Dermis microvascular lymphatic vessel endothelial cell (primary cell): ENCODE measurements at places on chromosomes 7 and 10.

GRCh38 chr7:36736090-36736898, 12.0 kb upstream of the AOAH start:
- no peak for DNase-seq

- no peak for DNase-seq
Measured at GRCh38 chr10:71818674-71819260, 32.3 kb downstream of the PSAP start.

- DNase-seq: peak; percentile 23
Measured at GRCh38 chr10:77620731-77621130, 16.9 kb downstream of the KCNMA1 start.

- no peak for DNase-seq
Measured at GRCh38 chr10:133475425-133475734, 21.6 kb downstream of the SCART1 start.

- DNase-seq: no peak
Measured at GRCh38 chr7:112267944-112268691, 61.6 kb downstream of the ZNF277 start.

- no peak for DNase-seq
Measured at GRCh38 chr7:95433952-95434556, 774 bp downstream of the PON2 start.

DNA sequence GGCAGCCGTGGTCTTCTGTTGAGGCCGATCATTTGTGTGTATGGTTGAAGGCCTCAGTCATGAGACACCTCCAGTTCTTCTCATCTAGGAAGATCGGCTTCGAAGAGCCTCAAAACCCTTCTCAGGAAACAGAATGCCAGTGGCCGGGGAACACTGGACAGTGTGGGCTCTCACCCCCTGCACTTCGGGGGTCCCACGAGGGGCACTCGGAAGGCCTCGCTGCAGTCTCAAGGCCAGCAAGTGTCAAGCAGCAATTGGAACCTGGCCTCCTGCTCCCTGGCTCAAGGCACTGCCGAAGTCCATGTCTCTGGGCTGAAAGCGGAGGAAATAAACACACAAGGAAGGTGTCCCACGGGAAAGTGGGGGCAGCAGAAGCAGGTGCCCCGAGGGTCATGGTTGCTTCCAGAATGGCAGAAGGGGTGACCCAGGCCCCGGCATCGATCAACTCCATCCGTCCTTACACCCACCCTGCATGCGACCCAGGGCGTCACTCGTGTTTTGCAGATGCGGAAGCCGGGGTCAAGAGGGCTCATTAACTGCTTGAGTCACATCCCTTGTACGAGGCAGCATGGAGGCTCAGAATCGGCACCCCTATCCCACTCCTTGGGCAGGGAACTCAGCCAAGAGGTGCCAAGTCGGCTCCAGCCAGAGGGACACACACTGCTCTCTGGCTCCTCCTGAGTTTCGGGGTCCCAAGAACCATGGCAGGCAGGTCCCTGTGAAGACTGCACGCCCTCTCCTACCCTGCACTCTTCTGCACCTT, 231.3 kb upstream of the SHH start:
- DNase-seq: no peak

DNA sequence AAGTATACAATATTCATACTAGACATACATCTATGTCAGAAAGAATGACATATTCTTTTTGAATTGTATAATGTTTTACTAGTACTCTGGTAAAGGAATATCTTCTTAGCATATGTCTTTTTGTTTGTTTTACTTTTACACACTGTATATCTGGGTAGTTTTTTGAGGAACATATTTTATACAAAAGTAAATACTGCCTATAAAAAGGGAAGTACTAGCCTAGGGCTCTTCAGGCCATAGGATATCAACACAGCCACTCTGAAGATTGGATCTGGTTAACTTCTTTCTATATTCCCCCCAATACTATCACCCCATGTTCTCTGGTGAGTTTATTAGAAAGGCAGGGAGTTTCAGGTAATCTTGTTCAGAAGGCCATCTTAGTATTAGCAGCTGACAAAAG, 134.6 kb downstream of the ZNF438 start:
- DNase-seq: no peak
